ENCODE measurements at places on chromosomes 5 and 9.

- no peak for DNase-seq
Measured at GRCh38 chr9:129624947-129625346, 1.0 kb upstream of the NTMT1 start.

- DNase-seq = no peak
Measured at GRCh38 chr9:136309101-136309801, 5.4 kb upstream of the CCDC187 start.

DNA sequence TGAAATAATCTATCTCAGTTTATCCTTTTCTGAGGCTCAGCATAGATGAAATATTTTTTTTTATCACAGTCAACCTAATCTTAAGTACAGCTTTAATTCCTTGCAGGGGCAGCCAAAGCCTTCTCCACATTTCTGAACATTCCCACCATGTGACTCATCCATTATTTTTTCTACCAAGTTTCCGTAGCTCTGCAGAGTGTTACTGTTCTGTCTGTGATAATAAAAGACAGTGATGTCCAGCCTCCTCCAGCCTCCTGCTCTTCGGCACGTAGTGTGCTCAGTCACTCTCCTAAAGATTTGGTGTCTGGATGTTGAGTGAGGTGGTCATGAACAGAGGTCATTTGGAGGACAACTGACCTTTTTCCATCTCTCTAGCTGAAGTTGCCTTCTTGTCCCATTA lies 338.1 kb upstream of the ADAMTS16 start:
- no peak for DNase-seq

- DNase-seq = no peak
Measured at GRCh38 chr5:123176938-123177275, 87.9 kb downstream of the PRDM6 start.

DNA sequence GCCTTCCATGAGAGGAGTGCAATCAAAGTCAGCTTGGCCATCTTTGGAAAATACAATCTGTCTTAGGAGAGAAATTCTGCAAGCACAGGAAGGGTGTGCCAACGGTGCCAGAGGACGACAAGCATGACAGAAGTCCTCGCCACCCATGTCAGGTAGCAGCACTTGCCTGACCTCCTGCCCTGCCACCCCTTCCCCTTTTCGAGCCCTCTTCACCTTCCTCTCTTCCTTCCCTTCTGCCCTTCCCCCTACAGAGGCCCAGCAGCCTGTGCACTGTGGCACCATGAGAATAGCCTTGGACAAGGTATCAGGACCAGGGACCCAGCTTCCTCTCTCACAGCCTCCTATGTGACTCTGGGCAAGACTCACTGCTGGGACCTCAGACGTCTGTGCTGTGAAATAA lies 5.3 kb upstream of the UBE2QL1 start:
- no peak for DNase-seq

GRCh38 chr5:140391732-140392131 lies 9.9 kb upstream of the ANKHD1 start:
- no peak for DNase-seq

DNA sequence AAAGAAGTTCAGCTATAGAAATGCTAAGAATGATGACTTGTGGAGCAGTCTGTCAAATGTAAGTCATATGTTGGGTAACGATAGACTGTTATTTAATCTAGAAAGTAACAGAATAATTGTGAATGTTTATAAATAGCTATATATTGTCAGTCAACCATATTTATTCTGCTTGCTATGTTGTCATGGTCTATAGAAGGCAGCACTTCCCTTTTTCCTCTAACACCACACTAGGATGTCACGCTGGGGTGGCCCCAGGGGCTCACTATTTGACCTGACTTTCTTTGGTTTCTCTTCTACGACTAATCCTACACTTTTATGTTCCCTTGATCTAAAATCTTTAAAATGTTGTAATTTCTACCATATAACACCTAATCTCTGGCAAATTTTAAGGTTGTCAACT lies 20.5 kb downstream of the ERAP2 start:
- DNase-seq = no peak

DNA sequence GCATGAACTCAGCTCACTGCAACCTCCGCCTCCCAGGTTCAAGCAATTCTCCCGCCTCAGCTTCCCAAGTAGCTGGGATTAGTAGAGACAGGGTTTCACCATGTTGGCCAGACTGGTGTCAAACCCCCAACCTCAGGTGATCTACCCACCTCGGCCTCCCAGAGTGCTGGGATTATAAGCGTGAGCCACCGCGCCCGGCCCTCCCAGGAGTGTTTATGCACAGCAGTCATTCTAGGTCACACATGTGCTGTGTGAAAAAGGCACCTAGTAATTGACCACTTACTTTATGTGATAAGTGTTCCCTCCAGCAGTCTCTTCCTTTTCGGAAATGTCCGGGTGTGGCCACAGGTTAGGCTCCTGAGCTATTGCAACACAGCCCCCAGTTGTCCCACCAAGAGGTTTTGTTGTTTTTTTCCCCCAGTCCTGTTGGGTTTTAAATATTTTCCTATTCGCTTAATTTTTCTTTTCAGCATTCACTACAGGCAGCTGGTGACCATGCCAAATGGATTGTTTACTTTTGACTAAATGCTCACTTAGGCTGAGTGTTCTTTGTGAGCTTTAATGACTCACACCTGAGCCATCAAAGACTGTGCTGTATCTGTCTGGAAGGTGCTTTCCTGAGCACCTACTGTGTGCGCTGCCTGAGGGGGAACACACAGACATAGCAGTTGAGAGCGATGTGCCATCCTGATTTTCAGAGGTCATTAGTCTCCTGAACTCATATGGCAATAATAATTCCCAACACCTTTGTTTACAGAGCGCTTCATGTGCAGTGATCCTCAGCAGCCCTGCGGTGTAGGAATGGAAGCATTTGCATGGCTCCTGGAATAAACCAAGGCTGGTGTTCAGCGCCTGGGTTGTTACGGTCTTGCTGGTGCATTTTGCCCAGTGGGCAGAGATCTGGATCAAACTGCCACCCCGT lies 94.3 kb downstream of the MVB12B start:
- no peak for DNase-seq

DNA sequence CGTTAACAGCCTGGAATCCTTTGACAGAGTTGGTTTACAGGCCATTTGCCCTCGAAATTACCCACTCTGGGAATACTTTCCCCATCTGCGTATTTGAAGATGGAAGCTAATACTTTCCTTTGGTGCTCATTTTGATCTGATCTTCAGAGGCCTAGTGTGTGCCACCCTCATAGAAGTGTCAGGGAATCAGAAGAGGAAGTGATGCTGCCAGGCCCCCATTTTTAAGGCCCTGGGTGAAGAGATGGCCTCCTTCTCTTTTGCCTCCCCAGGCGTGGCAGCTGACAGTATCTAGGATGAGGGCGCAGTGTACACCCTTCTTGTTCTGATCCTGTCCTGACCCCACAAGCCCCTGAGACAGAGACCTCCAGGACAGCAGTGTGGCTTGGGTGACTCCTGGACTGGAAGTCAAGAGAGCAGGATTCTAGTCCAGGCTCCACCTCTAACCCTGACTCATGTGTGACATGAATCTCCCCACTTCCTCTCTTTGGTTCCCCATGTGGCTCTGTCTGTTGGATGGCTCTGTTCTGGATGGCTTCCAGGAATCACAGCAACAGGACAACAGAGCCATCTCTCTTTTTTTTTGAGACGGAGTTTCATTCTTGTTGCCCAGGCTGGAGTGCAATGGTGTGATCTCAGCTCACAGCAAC lies 27.8 kb downstream of the CSF1R start:
- DNase-seq = peak; percentile 51

- no peak for DNase-seq
Measured at GRCh38 chr9:100640447-100641050, 62.7 kb downstream of the CAVIN4 start.

DNA sequence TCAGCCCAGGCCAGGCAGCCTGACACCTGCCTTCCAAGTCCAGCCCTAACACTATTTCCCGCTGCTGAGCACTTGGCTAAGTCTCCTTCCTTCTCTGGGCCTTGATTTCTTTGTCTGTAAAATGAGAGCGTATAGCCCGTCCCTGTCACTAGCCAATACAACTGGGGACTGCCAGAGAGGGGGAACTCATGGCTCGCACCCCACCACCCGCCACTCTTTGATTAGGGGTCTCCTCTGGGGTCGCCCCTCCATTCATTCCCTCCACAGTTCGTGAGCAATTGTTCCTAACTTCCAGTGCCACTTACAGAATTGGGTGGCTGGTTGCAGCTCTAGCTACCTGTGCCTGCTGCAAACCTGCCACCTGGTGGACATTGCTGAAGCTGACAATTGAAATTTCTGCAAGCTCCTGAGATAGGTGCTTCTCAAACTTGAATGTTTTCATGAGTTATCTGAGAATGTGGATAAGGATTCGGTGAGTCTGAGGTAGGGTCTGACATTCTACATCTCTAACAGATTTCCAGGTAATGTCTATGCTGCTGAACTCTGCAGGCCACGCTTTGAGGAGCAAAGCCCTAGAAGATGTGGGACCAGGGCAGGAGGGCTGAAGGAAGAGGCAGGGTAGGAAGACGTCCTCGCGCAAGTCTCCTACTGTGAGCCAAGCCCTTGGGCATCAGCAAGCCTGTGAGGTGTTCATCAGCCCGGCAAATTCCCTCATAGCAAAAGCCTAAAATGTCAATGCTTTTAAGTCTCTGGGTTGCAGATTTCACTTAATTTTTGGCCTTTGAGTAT lies 13.3 kb upstream of the RECK start:
- DNase-seq = no peak

- DNase-seq = no peak
Measured at GRCh38 chr5:19918780-19919179, 69.2 kb downstream of the CDH18 start.

DNA sequence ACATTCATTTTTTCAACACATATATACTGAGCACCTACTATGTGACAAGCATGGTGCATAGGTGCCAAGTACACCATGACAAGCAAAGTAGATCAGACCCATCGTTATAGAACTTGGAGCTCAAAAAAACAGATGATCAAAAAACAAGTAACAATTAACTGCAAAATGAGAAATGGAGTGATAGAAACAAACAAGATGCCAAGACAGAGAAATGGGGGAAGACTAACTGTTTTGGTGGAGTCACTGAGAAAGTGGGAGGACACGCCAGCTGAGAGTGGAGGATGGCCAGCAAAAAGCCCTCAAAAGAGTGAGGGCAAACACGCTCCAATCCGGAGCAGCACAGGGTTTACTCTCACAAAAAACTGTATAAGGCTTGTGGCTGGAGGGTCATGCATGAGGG lies 50.6 kb downstream of the TTC39B start:
- no peak for DNase-seq

DNA sequence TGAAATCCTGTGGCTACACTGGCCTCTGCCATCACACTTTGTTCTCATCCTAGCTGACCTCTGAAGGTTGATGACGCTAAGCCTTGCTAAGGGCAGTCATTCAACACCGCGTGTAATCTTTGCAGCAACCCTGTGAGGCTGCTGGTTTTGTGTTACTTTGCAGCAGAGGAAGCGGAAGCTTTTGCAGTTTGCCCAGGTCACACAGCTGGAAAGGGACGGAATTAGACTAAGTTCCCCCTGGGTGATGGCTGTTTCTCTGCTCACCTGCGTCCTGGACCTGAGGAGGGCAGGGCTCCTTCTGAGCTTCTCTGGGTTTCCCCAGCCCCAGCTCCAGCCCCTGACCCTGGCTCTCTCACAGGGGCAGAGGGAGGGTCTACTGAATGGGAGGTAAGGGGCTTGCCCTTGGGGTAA lies 7.3 kb upstream of the SLC25A51 start:
- no peak for DNase-seq

GRCh38 chr5:60488466-60489130 lies 211.4 kb downstream of the DEPDC1B start:
- no peak for DNase-seq

DNA sequence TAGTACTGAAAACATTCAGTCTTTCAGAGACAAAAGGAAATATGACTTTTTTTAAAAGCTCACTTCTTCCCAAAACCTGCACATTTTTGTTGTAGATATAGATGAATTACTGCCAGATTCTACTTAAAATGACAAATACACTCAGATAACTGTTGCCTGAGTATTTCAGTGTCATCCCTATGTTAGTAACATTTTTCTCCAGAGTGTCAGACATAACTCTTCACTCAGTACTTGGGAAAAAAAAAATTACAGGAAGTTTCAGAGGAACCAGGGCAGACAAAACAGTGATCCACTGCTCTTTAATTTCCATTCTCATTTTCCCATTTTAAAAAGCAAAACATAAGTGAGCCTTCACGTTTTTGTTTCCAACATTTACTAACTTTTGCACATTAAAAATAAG lies 79.3 kb upstream of the ITGA1 start:
- DNase-seq = no peak

DNA sequence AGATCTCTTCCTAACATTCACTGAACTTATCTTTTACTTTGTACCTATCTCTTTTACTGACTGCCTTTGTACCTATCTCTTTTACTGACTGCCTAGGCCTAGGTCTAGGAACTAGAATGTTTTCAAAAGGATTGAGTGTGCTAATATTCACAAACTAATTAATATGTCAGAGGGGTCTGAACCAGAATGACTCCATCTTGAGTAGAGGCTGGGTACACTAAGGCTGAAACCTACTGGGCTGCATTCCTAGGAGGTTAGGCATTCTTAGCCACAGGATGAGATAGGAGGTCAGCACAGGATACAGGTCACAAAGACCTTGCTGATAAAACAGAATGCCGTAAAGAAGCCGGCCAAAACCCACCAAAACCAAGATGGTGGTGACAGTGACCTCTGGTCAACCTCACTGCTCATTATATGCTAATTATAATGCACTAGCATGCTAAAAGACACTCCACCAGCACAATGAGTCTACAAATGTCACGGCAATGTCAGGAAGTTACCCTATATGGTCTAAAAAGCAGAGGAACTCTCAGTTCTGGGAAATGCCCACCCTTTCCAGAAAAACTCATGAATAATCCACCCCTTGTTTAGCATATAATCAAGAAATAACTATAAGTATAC lies 2.5 kb upstream of the RHOBTB3 start:
- no peak for DNase-seq

- no peak for DNase-seq
Measured at GRCh38 chr9:112175796-112176315, 759 bp upstream of the SUSD1 start.

- DNase-seq = no peak
Measured at GRCh38 chr9:86052556-86053468, 46.5 kb downstream of the GOLM1 start.

GRCh38 chr9:101893661-101894646 lies 155.5 kb upstream of the GRIN3A start:
- no peak for DNase-seq

- DNase-seq = no peak
Measured at GRCh38 chr5:140569197-140569596, 4.6 kb downstream of the SLC35A4 start.

GRCh38 chr9:96117398-96118080 lies 184.4 kb downstream of the HSD17B3 start:
- DNase-seq = no peak

- DNase-seq = no peak
Measured at GRCh38 chr5:117792476-117792875, 1195.9 kb downstream of the DTWD2 start.

GRCh38 chr9:129182625-129183494 lies 4.8 kb upstream of the IER5L start:
- DNase-seq = no peak

GRCh38 chr5:158777647-158778350 lies 321.9 kb downstream of the EBF1 start:
- DNase-seq = no peak

- no peak for DNase-seq
Measured at GRCh38 chr5:10653043-10653442, 89.2 kb downstream of the ANKRD33B start.

All from C1 segment of cervical spinal cord (tissue), 14 donors.